ENCODE measurements at places on chromosomes 7 and 10. TPM values are rescaled to one million over a fixed set of nuclear protein-coding genes. Genes with fewer than 3 reads are reported as not detected.

GRCh38 chr10:72229261-72230251 is 13.5 kb upstream of the ASCC1 start:
- no peak for DNase-seq

- no peak for DNase-seq
Measured at GRCh38 chr7:122604251-122604650, 94.7 kb downstream of the RNF133 start.

DNA sequence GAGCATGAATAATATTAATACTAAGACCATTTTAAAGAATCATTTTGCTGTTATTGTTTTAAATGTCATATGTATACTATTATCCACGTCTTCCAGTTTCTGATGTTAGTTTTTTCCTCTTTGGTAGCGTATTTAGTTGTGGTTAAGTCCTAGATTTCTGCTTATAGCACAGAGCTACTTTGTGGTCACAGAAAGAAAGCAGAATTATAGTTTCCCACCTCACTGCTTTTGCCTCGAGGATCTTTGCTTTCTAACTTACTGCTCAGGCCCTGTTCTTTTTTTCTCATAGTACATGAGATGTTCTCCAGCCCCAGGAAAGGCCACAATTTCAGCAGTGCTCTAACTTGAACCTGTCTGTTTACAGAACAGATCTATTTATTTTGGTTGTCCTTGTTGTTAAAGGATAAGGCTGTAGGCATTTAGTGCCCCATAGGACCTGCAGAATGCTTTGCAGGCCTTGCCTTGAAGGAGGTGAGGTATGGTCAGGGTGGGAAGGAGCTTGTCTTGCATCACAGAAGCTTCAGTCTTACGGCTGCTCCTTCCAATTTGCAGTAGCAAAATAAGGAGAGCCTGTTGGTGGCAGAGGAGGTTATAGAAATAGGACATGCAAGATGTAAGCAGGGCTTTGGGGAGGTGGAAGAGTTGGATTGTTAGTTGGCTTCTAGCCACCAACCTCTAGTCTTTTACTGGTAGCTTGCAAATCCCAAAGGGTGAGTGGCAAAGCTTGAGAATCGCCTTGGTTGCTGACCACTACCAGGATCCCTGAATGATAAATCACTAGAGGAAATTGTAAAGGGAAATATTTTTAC is 129.1 kb downstream of the LRRC4 start:
- DNase-seq: no peak

GRCh38 chr10:116849248-116850057 is at the start of gene ENO4:
TSS of gene ENO4 (plus strand) at chr10:116849499. CDS start at chr10:116849567, 68 bp downstream.
- DNase-seq: no peak

The TDRD1 gene
- total RNA-seq: 0.08 TPM

DNA sequence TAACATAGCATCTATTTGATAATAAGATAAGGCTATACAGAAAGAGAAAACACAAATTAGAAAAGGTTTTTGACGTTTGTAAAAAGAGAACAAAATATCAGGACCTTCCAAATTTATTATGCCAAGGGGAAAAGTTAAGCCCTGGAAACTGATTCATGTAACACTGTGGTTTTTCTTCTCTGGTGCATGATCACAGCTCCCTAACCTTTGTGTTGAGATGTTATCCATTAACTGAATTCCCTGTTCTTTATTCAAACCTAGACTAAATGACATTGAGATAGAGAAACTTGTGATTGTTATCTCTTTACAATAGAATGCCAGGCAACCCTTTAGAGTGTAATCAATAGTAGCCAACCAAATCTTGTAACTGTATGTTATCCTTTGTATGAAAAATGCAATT is 141.5 kb upstream of the NRG3 start:
- no peak for DNase-seq

DNA sequence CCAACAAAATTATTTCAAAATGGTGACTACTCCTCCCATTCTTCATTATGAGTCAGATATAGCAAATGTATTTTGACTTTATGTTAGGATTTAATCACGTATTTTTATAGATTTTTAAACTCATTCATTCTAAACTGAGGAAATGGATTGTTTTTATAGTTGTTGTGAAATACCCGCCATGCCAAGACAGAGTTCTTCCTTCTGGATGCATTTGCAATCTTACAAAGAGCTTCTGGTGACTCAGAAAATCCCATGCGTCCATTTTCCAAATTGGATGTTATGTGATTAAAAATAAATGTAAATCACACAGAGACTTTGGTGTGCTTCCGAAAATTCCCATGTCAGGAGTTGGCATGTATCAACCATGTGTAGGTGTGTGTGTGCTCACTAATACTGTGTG is 179.3 kb downstream of the TRIL start:
- no peak for DNase-seq

DNA sequence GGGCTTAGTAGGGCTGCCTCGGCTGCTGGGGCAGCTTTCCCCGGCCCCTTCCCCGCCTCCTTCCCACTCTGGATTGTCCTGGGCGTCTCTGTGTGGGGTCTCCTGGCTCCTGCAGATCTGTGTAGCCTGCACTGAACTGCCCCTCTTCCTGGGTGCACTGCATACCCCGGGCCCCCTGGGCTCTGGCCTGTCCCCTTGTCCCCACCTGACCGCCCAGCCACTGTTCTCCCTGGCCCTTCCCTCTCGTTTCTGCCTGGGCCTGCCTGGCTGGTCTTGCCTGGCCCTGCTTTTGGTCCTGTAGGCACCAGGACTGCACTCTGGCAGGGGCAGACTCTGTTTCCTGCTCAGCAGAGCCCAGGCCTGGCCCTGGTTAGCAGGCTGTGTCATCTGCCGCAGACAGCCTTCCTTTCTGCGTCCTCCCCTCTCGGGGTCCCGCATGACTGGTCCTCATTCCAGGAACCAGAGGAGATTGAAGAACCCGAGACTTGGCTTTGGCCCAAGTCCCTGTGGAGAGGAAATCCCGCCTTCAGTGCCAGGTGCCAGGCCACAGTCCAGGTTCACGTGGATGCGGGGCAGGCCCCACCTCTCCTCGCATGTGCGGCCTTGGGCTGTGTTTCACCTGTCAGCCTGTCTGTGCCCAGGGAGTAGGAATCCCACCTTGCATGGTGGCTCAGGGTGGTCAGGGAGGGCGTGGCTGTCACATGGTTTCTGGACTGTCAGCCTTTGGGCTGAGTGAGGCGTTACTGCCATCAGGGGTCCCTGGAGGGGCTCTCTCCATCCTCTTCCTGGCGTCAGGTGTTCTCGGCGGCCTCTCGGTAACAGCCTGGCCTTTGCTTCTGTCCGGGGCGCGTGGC is 9.2 kb downstream of the INPP5A start:
- DNase-seq: no peak

GRCh38 chr10:11210211-11210922 is 192.7 kb downstream of the CELF2 start:
- no peak for DNase-seq

The TMEM72 gene
- not detected for total RNA-seq

The TMEM270 gene
- not detected for total RNA-seq

DNA sequence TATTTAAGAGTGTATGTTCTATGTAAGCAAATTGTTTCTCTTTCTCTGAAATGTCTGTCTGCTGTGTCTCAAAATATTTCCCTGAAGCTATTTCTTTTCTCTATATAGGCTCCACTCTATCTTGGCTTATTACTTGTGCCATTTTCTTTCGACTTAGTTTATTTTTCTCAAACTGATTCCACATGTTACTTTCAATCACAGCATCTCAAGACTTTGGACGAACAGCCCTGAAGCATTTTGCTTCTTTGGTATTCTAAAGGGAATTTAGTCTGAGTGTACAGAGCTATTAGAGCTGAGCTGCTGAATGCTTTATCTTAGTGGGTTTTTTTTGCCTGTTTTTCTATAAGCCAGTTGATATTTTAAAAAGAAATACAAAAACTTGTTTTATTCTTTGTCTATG is 95.7 kb downstream of the PLXDC2 start:
- DNase-seq: no peak

GRCh38 chr10:60444494-60445064 is 54.9 kb upstream of the ANK3 start:
- no peak for DNase-seq

GRCh38 chr7:40799493-40800403 is 664.9 kb downstream of the SUGCT start:
- DNase-seq: no peak

DNA sequence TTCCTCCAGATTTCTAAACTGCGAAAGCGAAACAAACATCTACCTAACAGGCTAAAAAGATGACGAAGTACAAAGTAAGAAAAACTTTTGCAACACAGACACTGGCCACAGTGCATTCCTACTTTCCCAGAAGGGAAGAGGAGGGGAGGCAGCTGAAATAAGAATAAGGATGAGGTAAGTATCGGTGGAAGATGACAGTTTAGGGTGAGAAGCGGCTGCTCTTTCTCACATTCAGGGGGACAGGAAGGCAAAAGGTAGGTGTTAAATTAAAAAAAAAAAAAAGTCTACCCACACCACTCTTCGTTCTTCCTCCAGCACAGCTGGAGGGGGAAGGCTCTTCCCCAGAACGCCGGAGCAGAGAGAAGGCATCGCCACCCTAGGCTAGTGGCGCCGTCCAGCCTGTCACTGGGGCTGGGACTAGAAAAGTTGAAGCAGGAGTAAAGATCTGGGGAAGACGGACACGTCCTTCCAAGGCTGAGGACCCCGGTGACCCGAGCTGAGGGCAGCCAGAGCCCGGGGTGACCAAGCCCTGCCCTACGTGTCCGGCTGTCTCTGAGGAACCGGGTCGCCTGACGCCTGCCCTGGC is 846 bp downstream of the DNAJC1 start:
- no peak for DNase-seq

The TUBGCP2 gene
- total RNA-seq: 69.3 TPM

The ADIRF gene
- not detected for total RNA-seq

DNA sequence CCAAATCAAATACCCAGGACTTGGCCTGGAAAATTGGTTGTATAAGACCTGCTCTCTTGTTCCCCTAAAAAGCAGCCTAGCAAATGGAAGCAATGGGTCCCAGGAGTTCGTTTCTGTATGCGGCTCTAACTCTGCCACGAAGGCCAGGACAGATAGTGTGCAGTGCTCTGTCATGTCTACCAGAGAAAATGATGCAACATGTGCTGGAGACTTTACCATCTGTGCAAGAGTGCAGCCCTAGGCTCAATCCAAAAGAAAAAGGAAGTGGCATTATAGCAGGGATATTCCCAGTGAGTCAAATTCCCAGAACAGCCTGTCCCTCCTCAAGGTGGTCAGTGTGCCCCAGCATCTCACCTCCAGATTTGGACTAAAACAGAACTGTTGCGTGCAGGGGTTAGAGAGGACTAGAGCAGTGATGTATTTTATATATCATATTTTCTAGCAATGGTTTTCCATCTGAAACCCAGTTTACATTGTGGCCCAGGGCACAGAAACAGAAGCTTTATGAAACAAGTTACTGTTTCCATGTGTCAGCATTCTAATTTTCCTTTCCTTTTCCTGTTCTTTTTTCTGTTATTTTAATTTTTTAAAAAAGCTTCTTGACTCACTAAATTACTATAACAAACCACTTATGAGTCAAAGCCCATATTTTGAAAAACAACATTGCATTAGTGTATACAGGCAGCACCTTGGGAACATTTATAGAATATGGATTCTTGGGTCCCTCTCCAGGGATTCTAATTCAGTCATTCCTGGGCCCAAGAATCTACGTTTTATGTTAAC is 311.2 kb downstream of the RNLS start:
- peak; percentile 35 for DNase-seq

GRCh38 chr10:103111918-103112877 is 80.9 kb downstream of the NT5C2 start:
- no peak for DNase-seq

The SLC26A5 gene
- total RNA-seq: 0.25 TPM

DNA sequence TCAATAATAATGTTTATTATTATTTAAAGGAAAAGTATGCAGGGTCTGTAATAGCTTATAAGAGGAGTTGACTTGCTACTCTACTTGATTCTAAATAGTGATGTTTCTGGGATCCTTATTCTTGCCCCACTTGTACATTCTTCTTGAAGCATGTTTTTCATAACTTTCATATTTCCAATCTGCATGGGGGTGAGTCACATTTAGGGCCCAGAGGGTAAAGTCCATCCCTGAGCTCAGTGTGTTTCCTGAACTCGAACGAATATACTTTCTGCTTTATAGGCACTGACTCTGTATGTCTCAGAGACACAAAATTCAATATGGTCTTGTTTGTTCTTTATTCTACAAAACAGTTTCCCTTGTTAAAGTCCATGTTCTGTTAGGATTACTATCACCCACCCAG is 61.0 kb upstream of the SMIM30 start:
- DNase-seq: no peak

DNA sequence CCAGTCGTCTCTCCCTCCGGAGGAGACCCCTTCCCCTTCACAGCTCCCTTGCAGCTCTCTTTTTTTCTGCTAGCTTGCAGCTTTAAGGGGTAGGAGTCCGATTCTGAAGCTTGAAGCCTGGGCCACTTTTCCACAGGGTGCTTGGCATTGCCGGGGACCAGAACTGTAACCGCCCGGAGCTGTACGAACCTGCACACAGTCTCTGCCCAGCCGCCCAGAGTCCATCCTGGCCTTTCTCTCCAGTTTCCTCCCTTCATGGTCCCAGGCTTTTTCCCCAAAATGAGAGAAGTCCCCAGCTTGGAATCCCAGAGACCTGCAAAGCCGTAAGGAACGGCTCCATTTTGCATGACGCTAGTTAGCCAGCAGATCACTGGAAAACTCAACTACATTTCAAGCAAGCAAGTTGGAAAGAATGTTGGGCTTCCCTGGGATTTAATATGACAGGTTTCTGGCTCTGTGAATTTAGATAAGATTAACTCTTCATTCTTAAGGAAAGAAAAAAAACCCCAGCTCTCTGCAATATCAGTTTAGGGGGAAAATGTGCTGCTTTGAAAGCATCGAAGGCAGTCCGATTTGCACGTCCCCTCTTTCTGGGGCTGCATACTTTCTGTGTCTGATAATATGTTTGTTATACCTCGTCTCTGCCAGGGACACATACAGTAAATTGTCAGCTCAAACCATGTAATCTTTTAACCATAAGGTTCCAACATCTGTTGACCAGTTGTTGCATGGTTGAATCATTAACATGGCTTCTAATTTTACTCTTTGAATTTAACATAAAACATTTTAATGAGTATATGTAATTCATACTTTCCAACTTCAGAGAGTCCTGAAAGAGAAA is 190.0 kb upstream of the LYZL2 start:
- DNase-seq: no peak

- no peak for DNase-seq
Measured at GRCh38 chr10:12973149-12973718, 28.3 kb downstream of the CCDC3 start.

DNA sequence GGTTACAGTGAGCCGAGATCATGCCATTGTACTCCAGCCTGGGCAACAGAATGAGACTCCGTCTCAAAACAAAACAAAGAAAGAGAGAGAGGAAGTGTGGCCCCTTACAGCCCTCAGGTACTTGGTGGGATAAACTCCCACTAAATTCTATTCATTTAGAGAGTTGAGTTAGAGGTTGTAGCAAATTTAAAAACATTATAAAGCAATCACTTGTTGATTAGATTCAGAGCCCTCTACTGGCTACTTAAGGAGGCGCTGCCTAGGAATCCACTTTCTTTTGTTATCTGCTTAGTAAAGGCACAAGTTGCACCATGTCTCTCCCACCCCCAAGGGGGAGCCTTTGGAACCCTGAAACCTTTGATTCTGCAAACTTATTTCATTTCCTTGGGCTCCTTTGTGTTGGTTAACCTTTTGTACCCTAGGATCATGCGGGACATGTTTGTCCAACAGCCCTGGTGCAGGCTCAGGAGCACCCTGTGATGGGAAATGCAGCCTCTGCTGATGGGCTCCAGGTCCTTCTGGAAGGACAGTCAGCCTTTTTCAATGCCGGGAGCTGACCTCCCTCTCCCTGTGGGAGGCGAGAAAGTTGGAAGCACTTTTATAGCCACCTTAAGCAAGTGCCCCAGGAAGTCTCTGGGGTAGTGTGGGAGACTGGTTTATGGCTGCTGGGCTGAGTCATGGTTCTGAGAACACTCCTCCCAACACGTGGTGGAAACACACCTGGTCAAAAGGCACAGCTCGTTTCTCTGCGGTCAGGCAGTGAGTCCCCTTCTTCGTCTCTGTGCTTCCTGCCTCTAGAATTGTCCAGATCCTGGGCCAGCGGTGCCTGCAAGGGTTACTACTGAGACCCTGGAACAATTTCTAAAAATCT is 2.3 kb downstream of the HKDC1 start:
- peak; percentile 69 for DNase-seq

All from activated naive CD8-positive, alpha-beta T cell treated with anti-CD3 and anti-CD28 coated beads, Interleukin-2, amount 10 ng/mL, durations not matched to agents 7 days and 5 days (primary cell).